Stimulated activated CD4-positive, alpha-beta T cell treated with anti-CD3 and anti-CD28 coated beads, Interleukin-4, amount 100 ng/mL, for 1 hour (primary cell): ENCODE measurements at places on chromosomes 5 and 9.

- DNase-seq: no peak
These were observed 61.5 kb upstream of the RARS1 start for GRCh38 chr5:168424594-168425323.

GRCh38 chr5:36052538-36052937 is 14.1 kb downstream of the UGT3A2 start:
- no peak for DNase-seq

- DNase-seq: no peak
These were observed 409.5 kb downstream of the MAT2B start for GRCh38 chr5:163914910-163915309.

GRCh38 chr9:18682907-18683306 is 209.0 kb downstream of the ADAMTSL1 start:
- no peak for DNase-seq

- no peak for DNase-seq
These were observed 289.5 kb upstream of the MPDZ start for GRCh38 chr9:13568841-13569601.

- no peak for DNase-seq
These were observed 201.9 kb downstream of the ZNF608 start for GRCh38 chr5:124544366-124545055.
